Adipocyte (in vitro differentiated cells): ENCODE measurements at places on chromosomes 12 and 14.

GRCh38 chr14:72686832-72687231, 207.1 kb downstream of the DPF3 start:
- DNase-seq: no peak

- no peak for DNase-seq
Measured at GRCh38 chr14:57610631-57611030, 117.0 kb upstream of the CCDC198 start.

DNA sequence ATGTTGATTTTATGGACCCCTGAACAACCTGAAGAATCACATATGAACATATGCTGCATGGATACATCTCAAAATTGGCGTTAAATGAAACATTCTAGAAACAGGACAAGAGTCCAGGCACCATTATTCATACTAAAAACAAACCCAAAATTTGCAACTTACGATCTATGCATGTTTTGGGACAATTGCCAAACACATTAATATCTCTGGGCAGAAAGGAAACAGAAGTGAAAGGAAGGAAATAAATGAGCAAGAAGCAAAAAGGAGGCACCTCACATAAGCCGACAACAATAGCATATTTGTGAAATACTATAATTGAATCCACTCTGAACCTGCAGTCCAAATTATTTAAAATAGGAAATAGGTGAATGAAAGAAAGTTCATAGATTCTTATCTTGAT, 1505.3 kb downstream of the AACS start:
- no peak for DNase-seq

GRCh38 chr12:46449316-46449715, 76.7 kb upstream of the SLC38A2 start:
- DNase-seq: no peak

DNA sequence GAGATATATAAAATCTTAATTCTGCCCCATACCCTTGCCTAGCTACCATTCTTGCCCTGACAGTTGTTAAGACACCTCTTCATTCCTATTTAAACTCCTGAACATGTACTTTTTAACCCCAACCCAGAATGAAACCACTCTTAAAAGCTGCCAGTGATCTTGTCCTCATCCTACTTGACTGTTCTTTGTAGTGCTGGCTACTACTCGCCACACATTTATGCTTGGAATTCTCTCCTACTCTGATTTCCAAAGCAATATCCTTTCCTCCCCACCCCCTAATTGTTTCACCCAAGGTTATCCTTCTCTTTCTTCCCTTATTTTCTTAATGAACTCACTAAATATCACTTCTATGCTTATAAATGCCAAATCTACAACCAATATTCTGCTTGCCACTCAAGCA, 4.1 kb downstream of the NFYB start:
- DNase-seq: peak; percentile 28
